Forelimb muscle (tissue), 1 donor: ENCODE measurements at places on chromosomes 5 and 9.

DNA sequence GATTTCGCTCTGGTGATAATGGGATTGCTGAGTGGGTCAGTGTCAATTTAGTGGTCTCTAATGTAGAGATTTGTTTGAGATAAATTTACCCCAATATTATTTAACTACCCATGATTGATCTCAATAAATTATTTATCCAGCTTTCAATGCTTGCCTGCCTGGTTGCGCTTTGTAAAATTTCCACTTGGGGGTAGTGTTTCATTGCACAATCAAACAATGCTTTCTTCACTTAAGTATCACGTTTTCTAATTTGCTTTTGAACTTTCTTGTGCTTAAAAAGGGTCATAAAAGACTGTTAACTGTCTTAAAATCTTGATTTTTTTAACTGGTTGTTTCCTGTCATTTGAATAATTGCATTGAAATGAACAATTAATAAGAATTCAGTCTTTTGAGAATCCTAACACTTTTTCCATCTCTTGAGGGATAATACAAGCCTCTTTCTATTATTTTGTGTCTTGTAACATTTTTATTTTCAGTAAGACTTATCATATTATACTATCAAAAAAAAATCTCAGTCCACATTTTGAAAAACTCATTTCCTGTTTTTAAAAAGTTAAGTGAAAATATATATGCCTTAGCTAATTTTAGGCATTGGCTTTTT is 18.7 kb downstream of the HSD17B4 start:
- no peak for DNase-seq

GRCh38 chr9:35728041-35728971 is 3.7 kb downstream of the TLN1 start:
- DNase-seq, result no peak

GRCh38 chr9:86842573-86842972 is 104.7 kb downstream of the GAS1 start:
- no peak for DNase-seq

DNA sequence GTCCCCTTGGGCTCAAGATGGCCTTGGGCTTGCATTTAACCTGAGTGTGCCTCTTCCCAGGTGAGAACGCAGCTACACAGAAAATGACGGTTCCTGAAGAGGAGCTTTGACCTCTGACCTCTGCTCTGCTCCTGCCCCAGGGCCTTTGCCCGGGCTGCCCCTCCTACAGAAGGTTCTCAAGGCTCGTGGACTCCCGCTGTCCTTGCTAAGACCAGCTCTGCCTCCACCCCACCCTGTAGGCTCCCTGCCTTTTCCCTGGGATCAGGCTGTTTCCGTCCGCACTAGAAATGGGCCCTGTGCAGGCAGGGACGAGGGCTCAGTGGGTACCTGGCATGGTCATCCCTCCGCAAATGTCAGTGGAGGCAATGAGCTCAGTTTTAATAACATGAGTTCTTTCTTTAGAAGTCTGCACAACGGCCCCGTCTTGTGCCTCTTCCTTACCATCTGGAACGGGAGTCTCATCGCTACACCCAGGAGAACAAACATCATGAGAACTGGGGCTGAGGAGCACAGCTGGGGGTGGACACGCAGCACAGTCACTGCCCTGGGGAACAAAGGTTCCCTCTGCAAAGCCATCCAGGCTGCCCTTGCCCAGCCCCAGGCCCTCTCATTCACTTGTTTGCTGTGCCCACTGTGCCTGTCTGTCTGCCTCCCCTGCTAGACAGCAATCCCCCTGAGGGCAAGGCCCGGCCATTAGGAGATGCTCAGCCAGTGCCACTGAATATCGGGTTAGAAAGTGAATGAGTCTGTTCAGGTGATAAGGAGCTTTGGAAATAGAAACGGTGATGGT is 26.7 kb upstream of the LPCAT1 start:
- no peak for DNase-seq
